Ovary (tissue), 10 donors: ENCODE measurements at places on chromosomes 11 and 22. TPM values are rescaled to one million over a fixed set of nuclear protein-coding genes. Genes with fewer than 3 reads are reported as not detected.

DNA sequence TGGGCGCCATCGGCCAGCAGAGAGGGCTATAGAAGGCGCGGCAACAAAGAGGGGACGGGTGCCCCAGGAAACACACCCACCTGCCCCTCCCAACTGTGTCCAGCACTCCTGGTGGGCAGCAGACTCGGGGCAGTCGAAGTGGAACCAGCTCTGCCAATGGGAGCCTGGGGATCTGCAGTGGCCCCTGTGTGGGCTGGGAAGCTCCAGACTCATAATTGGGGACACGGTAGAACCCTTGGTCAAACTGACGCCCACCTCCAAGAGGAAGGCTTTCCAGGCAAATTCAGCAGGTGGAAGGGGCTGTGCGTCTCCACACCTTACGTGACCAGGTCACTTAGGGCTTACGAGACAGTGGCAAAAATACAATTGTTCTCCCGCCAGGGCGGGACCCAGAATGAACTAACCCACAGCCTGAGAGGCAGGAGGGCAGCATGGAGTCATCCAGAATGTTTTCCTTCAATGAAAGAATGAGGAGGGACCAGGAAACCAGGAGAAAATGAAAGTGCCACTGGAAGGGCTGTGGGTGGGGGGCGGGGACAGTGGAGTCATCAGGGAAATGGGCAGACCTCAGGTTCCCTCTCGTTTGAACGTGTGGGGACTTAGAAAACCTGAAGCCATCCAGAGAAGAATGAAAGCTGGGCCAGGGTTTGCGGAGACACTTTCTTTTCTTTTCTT lies 53.2 kb upstream of the SHANK2 start:
- no peaks in the 10 kb centered on the region for H3K27me3 ChIP-seq
- H3K27ac ChIP-seq, result no peak overlapping the region
- no peaks in the 10 kb centered on the region for H3K4me1 ChIP-seq
- DNase-seq, result no peak

GRCh38 chr22:28231441-28231840 lies 312.4 kb upstream of the PITPNB start:
- H3K36me3 ChIP-seq, result no peaks in the 10 kb centered on the region
- DNase-seq, result no peak
- H3K4me1 ChIP-seq, result peaks cover 2% of the 10 kb centered on the region
- no peak overlapping the region for H3K4me3 ChIP-seq
- H3K27ac ChIP-seq, result no peak overlapping the region
- H3K27me3 ChIP-seq, result no peaks in the 10 kb centered on the region

DNA sequence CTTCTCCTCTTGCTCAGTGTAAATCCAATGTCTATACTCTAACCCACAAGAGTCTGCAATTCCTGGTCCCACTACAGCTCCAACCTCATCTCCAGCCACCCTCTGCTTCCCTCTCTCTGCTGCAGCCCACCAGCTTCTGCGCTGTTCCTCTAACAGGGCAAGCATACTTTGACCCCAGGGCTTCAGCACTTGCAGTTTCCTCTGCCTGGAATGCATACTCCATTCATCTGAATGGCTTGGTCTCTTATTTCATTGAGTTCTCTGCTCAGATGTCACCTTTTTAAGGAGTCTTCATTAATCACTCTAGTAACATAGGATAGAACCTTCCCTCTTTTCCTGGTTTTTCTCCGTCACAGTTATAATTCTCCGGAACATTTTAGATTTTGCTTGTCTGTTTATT lies 141.6 kb downstream of the BUD13 start:
- DNase-seq, result no peak
- no peaks in the 10 kb centered on the region for H3K27me3 ChIP-seq
- H3K36me3 ChIP-seq, result no peaks in the 10 kb centered on the region
- no peaks in the 10 kb centered on the region for H3K4me1 ChIP-seq
- no peak overlapping the region for H3K4me3 ChIP-seq

DNA sequence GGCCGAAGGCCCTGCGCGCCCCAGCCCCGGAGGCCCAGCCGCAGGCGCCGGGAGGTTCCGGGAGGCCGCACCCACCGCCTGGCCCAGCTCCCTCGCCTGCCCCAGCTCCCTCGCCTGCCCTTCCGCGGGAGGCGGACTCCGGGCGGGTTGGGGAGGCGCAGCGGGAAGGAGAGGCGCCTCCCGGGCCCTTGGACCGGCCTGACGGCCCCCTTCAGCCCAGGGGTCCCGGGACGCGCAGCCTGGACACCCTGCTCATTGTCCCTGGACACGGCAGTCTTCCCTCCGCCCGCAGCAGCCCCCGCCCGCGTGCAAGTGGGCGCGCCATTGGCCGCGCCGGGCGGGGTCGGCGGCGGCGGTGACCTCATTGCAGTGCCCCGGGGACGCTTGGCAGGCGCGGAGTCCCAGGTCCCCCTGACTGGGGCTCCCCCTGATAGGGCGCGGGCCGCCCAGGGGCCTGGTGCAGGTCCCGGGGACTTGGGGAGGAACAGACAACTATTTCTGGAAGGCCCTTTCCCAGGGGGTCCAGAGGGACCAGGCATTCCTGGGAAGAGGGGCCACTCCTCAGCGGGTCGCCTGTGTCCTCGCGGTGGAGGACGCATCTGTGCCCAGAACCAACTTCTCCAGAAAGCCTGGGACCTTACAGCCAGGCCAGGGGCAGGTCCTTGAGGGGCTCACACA lies 501 bp downstream of the CD151 start:
- H3K27ac ChIP-seq, result peak overlapping the region; percentile 65
- no peaks in the 10 kb centered on the region for H3K27me3 ChIP-seq
- peaks cover 21% of the 10 kb centered on the region for H3K4me1 ChIP-seq

GRCh38 chr22:19577422-19577966 lies 53.3 kb upstream of the CLDN5 start:
- DNase-seq, result no peak
- no peaks in the 10 kb centered on the region for H3K27me3 ChIP-seq
- no peak overlapping the region for H3K27ac ChIP-seq
- no peaks in the 10 kb centered on the region for H3K36me3 ChIP-seq
- H3K4me3 ChIP-seq, result no peak overlapping the region

- no peaks in the 10 kb centered on the region for H3K36me3 ChIP-seq
- DNase-seq, result no peak
- H3K27me3 ChIP-seq, result no peaks in the 10 kb centered on the region
- no peaks in the 10 kb centered on the region for H3K4me1 ChIP-seq
Measured at GRCh38 chr11:41118521-41118920, 340.9 kb downstream of the LRRC4C start.

DNA sequence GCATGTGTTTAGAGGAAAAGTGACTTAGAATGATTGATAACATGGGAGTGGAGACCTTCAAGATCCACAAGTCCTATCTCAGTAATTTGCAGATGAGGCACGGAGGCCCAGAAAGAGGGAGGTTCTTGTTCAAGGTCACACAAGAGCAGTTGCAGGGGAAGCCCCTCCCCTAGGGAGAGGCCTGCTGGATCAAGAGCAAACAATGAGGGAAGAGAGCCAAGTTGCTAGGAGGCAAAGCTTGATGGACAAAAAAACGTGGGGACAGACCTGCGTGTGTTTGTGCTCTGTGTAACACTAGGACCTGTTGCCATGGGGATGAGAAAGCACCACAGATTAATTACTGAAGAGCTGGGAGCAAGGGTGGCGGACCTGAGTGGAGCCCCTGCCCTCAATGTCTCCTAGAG lies 6.4 kb upstream of the MFRP start:
- peaks cover 4% of the 10 kb centered on the region for H3K4me1 ChIP-seq
- H3K4me3 ChIP-seq, result no peak overlapping the region
- no peaks in the 10 kb centered on the region for H3K36me3 ChIP-seq
- H3K27ac ChIP-seq, result no peak overlapping the region
- H3K27me3 ChIP-seq, result no peaks in the 10 kb centered on the region

- H3K4me3 ChIP-seq, result no peak overlapping the region
- no peak for DNase-seq
- H3K4me1 ChIP-seq, result peaks cover 2% of the 10 kb centered on the region
- no peak overlapping the region for H3K27ac ChIP-seq
Measured at GRCh38 chr22:38338772-38339379, 21.6 kb upstream of the CSNK1E start.

GRCh38 chr11:59708537-59708936 lies 5.1 kb downstream of the OR10V1 start:
- H3K27me3 ChIP-seq, result no peaks in the 10 kb centered on the region
- no peak for DNase-seq
- no peaks in the 10 kb centered on the region for H3K36me3 ChIP-seq
- no peak overlapping the region for H3K27ac ChIP-seq

DNA sequence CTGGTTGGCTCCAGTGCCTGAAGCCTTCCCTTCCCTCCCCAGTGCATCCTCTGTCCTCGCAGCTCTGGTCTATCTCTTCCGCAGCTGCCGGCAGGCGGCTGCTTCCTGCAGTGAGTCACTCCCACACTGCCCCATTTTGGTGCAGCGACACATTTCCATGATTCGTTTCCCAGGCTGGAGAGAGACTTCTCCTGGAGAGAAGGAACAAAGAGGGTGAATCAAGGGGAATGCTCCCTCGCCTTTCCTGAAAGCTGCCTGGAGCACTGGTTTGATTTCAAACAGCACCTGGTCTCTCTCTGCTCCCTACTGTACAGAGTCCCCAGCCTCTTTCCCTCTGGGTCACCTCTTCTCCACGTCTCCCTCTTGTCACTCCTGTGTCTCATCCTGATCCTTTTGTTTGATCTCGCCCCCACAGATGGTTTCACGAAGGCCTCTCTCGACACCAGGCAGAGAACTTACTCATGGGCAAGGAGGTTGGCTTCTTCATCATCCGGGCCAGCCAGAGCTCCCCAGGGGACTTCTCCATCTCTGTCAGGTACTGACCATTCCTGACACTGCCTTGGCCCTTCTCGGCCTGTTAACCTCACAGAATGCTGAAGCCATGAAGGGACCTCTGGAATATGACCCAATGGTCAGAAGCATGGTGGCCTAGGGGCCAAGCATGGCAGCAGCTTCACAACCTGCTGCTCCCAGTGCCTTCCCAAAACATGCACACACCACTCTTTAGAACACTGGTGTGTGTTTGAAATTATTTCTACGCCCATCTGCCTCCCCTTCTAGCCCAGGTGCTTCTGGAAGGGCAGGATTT lies at the start of gene TMA7B:
TMA7B (plus strand) TSS at position 758 of the 808 bp plus-strand sequence. CDS start 3,978 bp downstream, outside the sequence.
- H3K4me1 ChIP-seq, result no peaks in the 10 kb centered on the region
- no peaks in the 10 kb centered on the region for H3K36me3 ChIP-seq
- H3K27ac ChIP-seq, result no peak within 1 kb of the TSS
- DNase-seq, result no peak
- H3K27me3 ChIP-seq, result no peaks in the 10 kb centered on the region

DNA sequence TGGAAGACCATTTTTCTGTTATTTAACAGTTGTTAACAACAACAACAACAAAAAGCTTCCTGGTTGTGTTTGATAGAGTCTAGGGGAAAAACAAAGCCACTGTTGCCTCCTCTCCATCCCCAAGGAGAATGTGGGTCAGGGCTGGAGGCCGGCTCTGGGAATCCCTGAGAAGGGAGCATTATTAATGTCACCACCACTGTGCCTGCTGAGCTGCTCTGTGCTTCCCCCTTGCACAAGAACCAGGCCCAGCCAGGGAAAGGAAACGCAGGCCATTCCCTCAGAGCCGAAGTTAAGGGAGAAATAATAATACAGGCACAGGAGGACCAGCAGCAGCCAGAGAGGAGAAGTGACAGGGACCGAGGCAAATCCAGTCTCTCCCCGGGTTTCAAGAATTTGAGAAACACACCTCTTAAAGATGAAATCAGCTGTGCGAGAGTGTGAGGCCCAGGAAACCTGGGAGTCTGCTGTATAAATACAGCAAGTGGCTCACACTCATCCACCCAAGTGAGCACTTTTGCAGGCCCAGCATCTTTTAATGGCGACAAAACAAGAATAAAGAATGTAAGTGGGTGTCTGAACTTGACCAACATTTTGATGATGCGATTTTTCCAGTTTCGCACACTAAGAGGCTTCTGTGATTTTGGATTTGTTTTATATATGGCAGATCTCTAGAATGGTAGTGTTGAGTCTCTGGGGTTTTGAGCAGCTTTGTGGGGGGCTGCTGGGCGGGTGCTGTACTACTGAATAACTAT lies 539.2 kb downstream of the NTM start:
- H3K4me3 ChIP-seq, result no peak overlapping the region
- H3K4me1 ChIP-seq, result no peaks in the 10 kb centered on the region
- no peaks in the 10 kb centered on the region for H3K27me3 ChIP-seq

GRCh38 chr11:75689863-75690609 lies 21.2 kb upstream of the MAP6 start:
- H3K27me3 ChIP-seq, result no peaks in the 10 kb centered on the region
- H3K36me3 ChIP-seq, result no peaks in the 10 kb centered on the region
- H3K27ac ChIP-seq, result no peak overlapping the region
- DNase-seq, result no peak
- H3K4me1 ChIP-seq, result no peaks in the 10 kb centered on the region
- no peak overlapping the region for H3K4me3 ChIP-seq

DNA sequence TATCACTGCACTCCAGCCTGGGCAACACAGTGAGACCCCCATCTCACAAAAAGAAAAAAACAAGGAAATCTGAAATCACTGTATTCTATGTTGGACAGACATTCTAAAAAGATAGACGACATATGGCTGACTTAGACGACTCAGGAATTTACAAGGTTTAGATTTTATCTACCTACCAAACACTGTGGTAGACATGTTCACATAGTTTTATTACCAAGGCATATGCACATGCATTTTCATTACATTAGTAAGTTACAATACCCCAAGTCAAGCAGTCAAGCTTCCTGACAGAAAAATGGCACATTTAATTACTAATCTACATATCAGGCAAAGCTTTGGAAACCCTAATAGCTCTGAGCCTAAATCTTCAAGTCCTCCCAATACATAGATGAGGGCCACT lies 262.2 kb downstream of the TTC28 start:
- H3K27me3 ChIP-seq, result no peaks in the 10 kb centered on the region
- no peak overlapping the region for H3K27ac ChIP-seq
- peaks cover 5% of the 10 kb centered on the region for H3K4me1 ChIP-seq
- DNase-seq, result no peak
- no peaks in the 10 kb centered on the region for H3K36me3 ChIP-seq
- H3K4me3 ChIP-seq, result no peak overlapping the region

GRCh38 chr11:134229126-134229790 lies 4.8 kb downstream of the VPS26B start:
- no peaks in the 10 kb centered on the region for H3K36me3 ChIP-seq
- H3K4me1 ChIP-seq, result peaks cover 18% of the 10 kb centered on the region
- no peak overlapping the region for H3K4me3 ChIP-seq

- H3K4me1 ChIP-seq, result no peaks in the 10 kb centered on the region
- no peak for DNase-seq
- H3K27ac ChIP-seq, result no peak overlapping the region
- H3K4me3 ChIP-seq, result no peak overlapping the region
Measured at GRCh38 chr22:47230251-47230650, 467.8 kb downstream of the TBC1D22A start.

MIAT gene
- polyA plus RNA-seq, result 0.97 TPM

MISFA gene
- 0.79 TPM for polyA plus RNA-seq

RIBC2 gene
- polyA plus RNA-seq, result 0.33 TPM

LARGE1 gene
- 34.4 TPM for polyA plus RNA-seq

TEX54 gene
- not detected for polyA plus RNA-seq

OR8D4 gene
- polyA plus RNA-seq, result not detected

OR52I1 gene
- polyA plus RNA-seq, result not detected

AQP11 gene
- 19.1 TPM for polyA plus RNA-seq

ALKBH3 gene
- polyA plus RNA-seq, result 36.6 TPM

IFITM10 gene
- polyA plus RNA-seq, result 0.22 TPM

INS gene
- not detected for polyA plus RNA-seq
